Mesothelial cell of epicardium (in vitro differentiated cells): ENCODE measurements at places on chromosomes 4 and X. TPM values are rescaled to one million over a fixed set of nuclear protein-coding genes. Genes with fewer than 3 reads are reported as not detected.

PFKFB1 gene
- total RNA-seq: 0.83 to 1.1 TPM (median 1.1 TPM) in 3 replicates

DMD gene
- 76.4 to 96.0 TPM (median 79.4 TPM) in 3 replicates for total RNA-seq

INPP4B gene
- 26.1 to 35.4 TPM (median 27.9 TPM) in 3 replicates for total RNA-seq

MAGEB1 gene
- not detected in 3 replicates for total RNA-seq

SETD7 gene
- 15.4 to 18.0 TPM (median 17.5 TPM) in 3 replicates for total RNA-seq

ITIH6 gene
- 0.25 TPM in 1 of 3 replicates, not detected in the others for total RNA-seq

MAGEC1 gene
- not detected in 3 replicates for total RNA-seq

CT45A3 gene
- total RNA-seq: not detected in 3 replicates

EGFL6 gene
- total RNA-seq: 8.4 to 12.3 TPM (median 11.3 TPM) in 3 replicates

RNF150 gene
- 38.5 to 40.7 TPM (median 40.1 TPM) in 3 replicates for total RNA-seq

GLRA3 gene
- total RNA-seq: 0.02 TPM in 1 of 3 replicates, not detected in the others

COQ2 gene
- total RNA-seq: 7.3 to 8.0 TPM (median 7.9 TPM) in 3 replicates

GAB3 gene
- total RNA-seq: 0.29 to 0.67 TPM (median 0.38 TPM) in 3 replicates

POU3F4 gene
- not detected in 3 replicates for total RNA-seq

UGT8 gene
- 0.87 to 1.6 TPM (median 1.4 TPM) in 3 replicates for total RNA-seq

DCAF8L1 gene
- not detected in 3 replicates for total RNA-seq

DUSP9 gene
- 3.5 to 4.2 TPM (median 3.7 TPM) in 3 replicates for total RNA-seq

S100P gene
- 1.1 to 4.6 TPM (median 3.4 TPM) in 3 replicates for total RNA-seq

LRBA gene
- total RNA-seq: 61.8 to 66.9 TPM (median 66.2 TPM) in 3 replicates

NXF3 gene
- total RNA-seq: not detected in 3 replicates

KLF8 gene
- 9.6 to 9.8 TPM (median 9.7 TPM) in 3 replicates for total RNA-seq

CCKAR gene
- total RNA-seq: not detected in 3 replicates
